ENCODE measurements at places on chromosomes 2 and 18. TPM values are rescaled to one million over a fixed set of nuclear protein-coding genes. Genes with fewer than 3 reads are reported as not detected.

DNA sequence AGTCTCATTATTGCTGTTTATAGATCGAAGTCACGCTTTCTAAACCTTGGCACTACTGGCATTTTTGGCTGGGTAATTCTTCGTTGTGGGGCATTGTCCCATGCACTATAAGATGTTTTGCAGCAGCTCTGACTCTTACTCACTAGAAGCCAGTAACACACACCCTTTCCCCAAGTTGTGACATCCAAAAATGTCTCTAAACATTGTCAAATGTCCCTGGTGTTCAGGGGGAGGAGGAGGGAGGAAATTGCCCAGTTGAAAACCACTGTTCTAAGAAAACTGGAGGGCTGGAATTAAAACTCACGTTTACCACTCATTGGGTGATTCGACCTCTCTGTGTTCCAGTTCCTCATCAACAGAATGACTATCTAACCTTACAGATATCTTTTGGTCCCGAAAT lies 115.7 kb upstream of the KLF7 start:
- H3K27me3 ChIP-seq, result no peaks in the 10 kb centered on the region
- H3K27ac ChIP-seq, result no peak overlapping the region
- no peak overlapping the region for H3K4me3 ChIP-seq
- peaks cover 14% of the 10 kb centered on the region for H3K4me1 ChIP-seq
- H3K36me3 ChIP-seq, result no peaks in the 10 kb centered on the region
- DNase-seq, result no peak

DNA sequence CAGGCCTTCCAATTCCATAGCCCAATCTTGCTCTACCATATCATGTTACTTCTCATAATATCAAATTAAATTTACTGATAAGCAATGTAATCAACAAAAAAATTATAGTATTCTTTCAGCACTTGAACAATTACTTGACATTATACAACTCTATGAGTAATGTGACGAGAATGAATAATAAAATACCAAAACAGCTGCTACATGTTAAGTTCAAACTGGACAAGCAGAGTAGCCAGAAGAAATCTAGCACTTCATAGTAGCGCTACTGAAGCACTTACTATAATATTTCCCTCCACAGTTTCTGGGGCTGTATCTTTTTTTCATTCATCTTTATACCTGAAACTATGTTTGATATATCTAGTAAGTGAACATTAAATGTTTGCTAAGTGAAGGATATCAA lies 14.9 kb downstream of the PPP3R1 start:
- H3K4me1 ChIP-seq, result peaks cover 85% of the 10 kb centered on the region
- H3K27ac ChIP-seq, result no peak overlapping the region
- no peaks in the 10 kb centered on the region for H3K36me3 ChIP-seq
- no peak for DNase-seq
- H3K27me3 ChIP-seq, result no peaks in the 10 kb centered on the region

DNA sequence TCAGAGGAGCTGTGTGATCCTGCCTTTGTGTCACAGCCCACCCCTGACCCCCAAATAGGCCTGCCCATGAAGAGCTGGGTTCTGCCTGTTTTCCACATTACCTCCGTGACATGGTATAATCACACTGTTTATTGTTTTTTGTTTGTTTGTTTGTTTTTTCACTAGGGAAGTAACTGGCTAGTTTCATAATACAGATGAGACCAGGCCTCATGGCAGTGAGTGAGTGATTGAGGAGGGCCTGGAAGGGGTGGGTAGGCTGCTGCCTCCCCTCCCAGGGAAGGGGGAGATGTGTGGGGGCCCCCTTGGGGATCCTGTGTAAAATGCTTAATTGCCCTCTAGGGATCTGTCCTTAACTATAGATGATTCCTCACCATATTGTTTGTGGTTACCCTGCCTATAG lies 190.5 kb downstream of the LDLRAD4 start:
- H3K4me1 ChIP-seq, result no peaks in the 10 kb centered on the region
- H3K4me3 ChIP-seq, result no peak overlapping the region
- no peak for DNase-seq
- no peaks in the 10 kb centered on the region for H3K27me3 ChIP-seq
- H3K36me3 ChIP-seq, result no peaks in the 10 kb centered on the region

The DSC3 gene
- total RNA-seq, result not detected

The ASB18 gene
- not detected for total RNA-seq

The CFAP65 gene
- not detected for total RNA-seq
